RWPE2 (cell line): ENCODE measurements at places on chromosomes 12 and 14.

DNA sequence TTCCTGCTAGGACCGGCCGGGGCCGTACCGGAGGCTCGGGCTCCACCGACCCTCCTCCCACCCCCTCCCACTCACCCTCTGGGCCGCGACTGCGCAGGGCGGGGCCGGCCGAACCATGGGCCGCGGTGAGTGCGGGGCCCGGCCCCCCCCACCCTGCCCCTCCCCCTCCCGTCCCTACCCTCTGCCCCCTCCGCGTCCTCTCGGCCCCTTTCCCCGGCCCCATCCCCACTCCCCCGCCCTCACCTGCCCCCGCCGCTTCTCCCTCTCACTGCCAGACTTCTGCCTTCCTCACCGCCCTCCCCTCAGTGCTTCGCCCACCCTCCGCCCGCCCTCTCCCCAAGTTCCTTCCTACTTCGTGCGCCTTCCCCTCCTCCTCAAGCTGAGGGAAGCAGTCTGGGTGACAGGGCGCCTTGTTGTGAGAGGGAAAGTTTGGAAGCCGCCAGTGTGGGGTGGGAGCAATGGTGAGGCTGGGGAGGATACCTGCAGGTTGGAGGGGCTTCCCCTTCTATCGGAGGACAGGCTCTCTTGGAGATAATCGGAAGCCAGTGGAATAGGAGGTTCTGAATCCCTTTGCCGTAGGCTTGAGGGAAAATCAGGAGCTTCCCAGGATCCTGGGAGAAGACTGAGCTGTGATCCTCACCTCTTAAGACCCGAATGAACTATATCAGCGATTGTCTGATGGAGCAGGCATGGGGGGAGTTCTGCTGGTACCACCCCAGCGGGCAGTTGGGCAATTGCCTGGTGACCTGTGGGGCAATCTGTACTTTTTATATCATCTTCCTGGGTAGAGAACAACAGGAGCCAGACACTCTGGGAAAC is 472 bp downstream of the MBD6 start:
- H3K36me3 ChIP-seq = peaks cover 58% of the 10 kb centered on the region
- H3K4me1 ChIP-seq = peaks cover 26% of the 10 kb centered on the region
- DNase-seq = no peak
- H3K27me3 ChIP-seq = no peaks in the 10 kb centered on the region
- peak overlapping the region; percentile 60 for H3K4me3 ChIP-seq

DNA sequence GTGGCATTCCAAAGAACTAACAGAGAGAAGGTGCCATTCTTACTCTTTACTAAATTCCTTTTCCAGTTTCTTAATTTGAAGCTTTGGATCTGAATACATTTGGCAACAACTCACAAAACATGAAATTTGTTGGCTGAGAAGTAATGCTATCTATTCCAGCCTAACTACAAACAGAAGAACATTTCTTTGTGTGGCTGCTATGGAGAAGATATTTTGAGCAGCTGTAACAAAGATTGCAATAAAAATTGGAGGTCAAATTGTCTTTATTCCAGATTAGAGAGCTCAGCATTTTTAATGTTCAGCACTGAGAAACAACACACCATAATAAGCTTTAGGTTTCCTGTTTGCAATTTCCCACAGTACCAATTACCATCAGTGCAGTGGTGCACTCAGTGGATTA is 835.8 kb upstream of the FLRT2 start:
- no peak for DNase-seq
- no peaks in the 10 kb centered on the region for H3K4me1 ChIP-seq
- no peak overlapping the region for H3K27ac ChIP-seq
- H3K4me3 ChIP-seq = no peak overlapping the region

DNA sequence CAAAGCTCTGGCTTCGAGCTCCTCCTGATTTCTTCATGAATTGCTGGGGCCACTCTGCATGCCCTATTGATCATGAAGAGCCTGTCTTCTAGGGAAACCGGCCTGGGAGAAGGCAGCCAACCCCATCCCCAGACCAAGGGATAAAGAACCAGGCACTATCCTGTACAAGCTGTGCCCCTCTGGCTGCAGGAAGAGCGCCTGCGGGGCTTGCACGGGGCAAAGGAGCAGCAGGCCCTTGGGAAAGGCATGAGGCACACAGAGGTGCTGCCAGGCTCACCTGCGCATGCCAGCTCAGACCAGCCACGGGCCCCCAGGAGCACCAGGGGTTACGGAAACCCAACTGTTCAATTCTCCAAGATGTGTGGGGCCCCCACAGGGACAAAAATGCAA is 2.1 kb downstream of the ITPK1 start:
- DNase-seq = no peak
- H3K4me1 ChIP-seq = peaks cover 8% of the 10 kb centered on the region
- H3K36me3 ChIP-seq = peaks cover 9% of the 10 kb centered on the region; the same call in 1 of the 2 replicates
- peak overlapping the region; percentile 90 for H3K4me3 ChIP-seq
- peak overlapping the region; percentile 86 for H3K27ac ChIP-seq

- H3K36me3 ChIP-seq = no peaks in the 10 kb centered on the region
- no peaks in the 10 kb centered on the region for H3K27me3 ChIP-seq
- no peak for DNase-seq
Measured at GRCh38 chr14:61438860-61439765, 117.7 kb downstream of the PRKCH start.

DNA sequence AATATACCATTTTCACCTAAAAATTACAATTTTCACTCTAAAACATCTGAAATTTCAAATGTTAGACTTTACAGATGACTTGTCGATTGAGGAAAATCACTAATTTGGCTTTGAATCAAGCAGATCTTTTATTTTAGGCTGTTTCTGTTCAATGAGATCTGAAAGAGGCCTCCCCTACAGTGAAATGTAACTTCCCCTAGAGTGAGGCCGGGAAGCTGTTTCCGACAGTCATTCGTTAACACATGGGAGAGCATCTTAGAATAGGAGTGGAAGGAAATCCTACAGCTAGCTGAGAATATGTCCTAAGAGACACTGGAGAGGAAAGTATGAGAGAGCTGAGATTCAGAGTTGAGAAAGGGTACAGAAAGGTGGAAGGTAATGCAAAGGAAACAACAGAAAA is 5.7 kb upstream of the C14orf93 start:
- no peaks in the 10 kb centered on the region for H3K27me3 ChIP-seq
- H3K27ac ChIP-seq = no peak overlapping the region
- H3K4me1 ChIP-seq = no peaks in the 10 kb centered on the region
- no peaks in the 10 kb centered on the region for H3K36me3 ChIP-seq

GRCh38 chr12:98343002-98343567 is 172.3 kb upstream of the TMPO start:
- DNase-seq = no peak
- no peaks in the 10 kb centered on the region for H3K36me3 ChIP-seq
- H3K27ac ChIP-seq = no peak overlapping the region
- no peaks in the 10 kb centered on the region for H3K4me1 ChIP-seq

GRCh38 chr12:77746096-77746495 is 84.6 kb upstream of the NAV3 start:
- DNase-seq = no peak
- no peaks in the 10 kb centered on the region for H3K27me3 ChIP-seq
- no peaks in the 10 kb centered on the region for H3K4me1 ChIP-seq
- H3K4me3 ChIP-seq = no peak overlapping the region
- no peak overlapping the region for H3K27ac ChIP-seq
- H3K36me3 ChIP-seq = no peaks in the 10 kb centered on the region

GRCh38 chr12:91074154-91074709 is 16.4 kb upstream of the KERA start:
- H3K27me3 ChIP-seq = no peaks in the 10 kb centered on the region
- no peak overlapping the region for H3K4me3 ChIP-seq
- DNase-seq = no peak
- H3K36me3 ChIP-seq = no peaks in the 10 kb centered on the region
- H3K4me1 ChIP-seq = no peaks in the 10 kb centered on the region
- H3K27ac ChIP-seq = no peak overlapping the region

GRCh38 chr12:43914923-43915468 is 79.1 kb downstream of the TMEM117 start:
- no peaks in the 10 kb centered on the region for H3K4me1 ChIP-seq
- H3K27me3 ChIP-seq = no peaks in the 10 kb centered on the region
- no peak overlapping the region for H3K4me3 ChIP-seq
- H3K36me3 ChIP-seq = no peaks in the 10 kb centered on the region
